ENCODE measurements at places on chromosomes 12 and 14. TPM values are rescaled to one million over a fixed set of nuclear protein-coding genes. Genes with fewer than 3 reads are reported as not detected.

The TMCC3 gene
- total RNA-seq = 0.82 TPM

The RAD51B gene
- 84.0 TPM for total RNA-seq

DNA sequence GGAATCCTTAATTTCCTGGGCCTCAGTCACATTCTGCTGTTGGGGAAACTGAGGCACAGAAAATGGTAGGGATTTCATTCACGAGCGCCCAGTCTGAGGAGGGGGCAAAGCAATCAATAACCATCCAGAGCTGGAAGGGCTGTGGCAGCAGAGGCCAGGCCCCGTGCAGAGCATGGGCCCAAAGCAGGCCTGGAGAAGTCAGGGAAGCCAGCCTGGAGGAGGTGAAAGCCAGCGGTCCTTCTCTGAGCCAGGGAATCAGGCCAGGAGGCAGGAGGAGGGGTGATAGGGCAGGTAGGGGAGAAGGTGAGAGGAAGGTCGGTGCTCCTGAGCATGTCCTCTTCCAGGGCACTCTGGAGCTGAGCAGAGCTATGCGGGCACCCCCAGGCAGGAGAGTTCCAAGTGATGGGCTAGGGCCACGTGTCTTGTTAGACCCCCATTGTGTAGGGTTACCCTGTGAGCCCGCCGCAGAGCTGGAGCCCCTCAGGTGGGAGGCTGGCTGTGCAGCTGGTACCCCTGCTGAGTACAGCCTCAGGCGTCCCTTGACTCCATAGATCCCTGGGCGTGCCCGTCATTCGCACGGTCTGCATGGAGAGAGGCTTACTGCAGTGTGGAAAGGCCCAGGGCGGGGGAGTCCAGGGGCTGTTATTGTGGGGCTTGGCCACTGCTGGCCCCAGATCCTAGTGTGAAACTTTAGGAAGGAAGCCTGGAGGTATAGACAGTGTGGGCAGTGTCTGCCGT lies 4.8 kb downstream of the TNFAIP2 start:
- DNase-seq = no peak

- no peak for DNase-seq
Measured at GRCh38 chr12:26668847-26669246, 164.1 kb downstream of the ITPR2 start.

GRCh38 chr12:45687081-45688015 lies 42.2 kb upstream of the ARID2 start:
- DNase-seq = no peak

DNA sequence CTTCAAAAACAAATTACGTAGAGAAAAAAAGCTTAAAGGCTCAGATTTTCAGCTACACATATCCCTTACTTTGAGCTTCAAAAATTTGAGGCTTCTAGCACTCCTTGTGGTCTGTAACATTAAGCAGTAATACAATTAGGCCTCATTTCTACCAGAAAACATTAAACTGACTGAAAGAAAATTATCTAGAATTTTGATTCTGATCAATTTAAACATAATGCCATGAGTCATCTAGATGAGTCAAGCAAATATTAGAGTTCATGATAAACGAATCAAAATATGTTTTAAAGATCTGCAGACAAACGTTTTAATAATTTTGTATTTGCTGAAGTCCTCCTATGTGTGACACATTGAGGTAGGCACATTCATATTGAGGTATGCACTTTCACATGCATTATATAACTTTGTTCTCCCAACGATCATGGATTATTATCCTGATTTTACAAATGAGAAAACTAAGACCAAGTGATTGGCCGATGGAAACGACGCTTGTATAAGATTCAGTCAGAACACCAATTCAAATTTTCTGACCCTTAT lies 4.3 kb downstream of the OSBPL8 start:
- peak; percentile 61 for DNase-seq

Measured in Karpas-422 (cell line).